ENCODE measurements at places on chromosomes 3 and 15.
A peak's percentile ranks its signal among the peaks of the same experiment; 100 is the strongest.

DNA sequence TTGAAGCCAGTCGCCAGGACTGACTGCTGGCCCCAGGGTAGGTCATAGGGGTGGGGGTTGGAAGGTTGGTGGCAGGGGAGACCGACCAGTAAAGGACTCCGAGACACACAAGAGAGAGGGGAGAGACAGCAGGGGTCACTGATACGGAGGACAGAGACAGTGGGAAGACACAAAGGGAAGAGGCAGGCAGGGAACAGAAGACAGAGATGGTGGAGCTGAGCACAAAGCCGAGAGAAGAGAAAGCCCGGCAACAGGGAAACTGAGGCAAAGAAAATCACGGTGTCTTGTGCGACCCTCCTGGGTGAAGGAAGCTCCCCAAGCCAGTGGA is 510 bp downstream of the RASL12 start:
- DNase-seq, result no peak

- DNase-seq, result no peak
Observed at GRCh38 chr3:184937611-184938010, 125.6 kb downstream of the VPS8 start.

DNA sequence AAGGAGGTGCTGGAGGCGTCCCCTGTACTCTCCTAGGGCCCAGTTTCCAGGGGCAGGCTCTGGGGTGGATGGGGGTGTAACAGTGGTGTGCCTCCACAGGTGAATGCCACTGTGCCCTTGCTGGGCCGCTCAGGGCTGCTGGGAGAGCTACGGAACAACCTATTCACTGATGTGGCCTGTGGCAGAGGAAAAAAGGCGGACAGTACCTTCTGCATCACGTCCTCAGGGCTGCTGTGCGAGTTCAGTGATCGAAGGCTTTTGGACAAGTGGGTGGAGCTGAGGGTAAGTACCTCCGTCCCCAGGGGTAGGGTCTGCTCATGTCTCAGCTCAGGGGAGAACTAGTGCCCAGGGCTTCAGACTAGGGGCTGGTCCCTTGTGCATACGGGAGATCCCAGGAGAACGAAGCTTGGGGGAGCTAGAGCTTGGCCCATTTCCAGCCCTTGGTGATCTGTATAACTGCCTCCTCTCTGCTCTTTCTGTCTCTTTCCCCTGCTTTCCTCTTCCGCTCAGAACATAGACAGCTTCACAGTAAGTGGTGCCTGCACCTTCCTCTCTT is 15.0 kb upstream of the JMJD7 start:
- DNase-seq, result no peak

GRCh38 chr15:62945760-62946159 is 96.8 kb upstream of the TPM1 start:
- DNase-seq, result no peak

- no peak for DNase-seq
Observed at GRCh38 chr3:15161133-15161532, 44.9 kb upstream of the CAPN7 start.

GRCh38 chr3:159881828-159882309 is 106.8 kb upstream of the IL12A start:
- peak; percentile 54 for DNase-seq

- no peak for DNase-seq
Observed at GRCh38 chr15:84666373-84666772, 8.4 kb upstream of the NMB start.

DNA sequence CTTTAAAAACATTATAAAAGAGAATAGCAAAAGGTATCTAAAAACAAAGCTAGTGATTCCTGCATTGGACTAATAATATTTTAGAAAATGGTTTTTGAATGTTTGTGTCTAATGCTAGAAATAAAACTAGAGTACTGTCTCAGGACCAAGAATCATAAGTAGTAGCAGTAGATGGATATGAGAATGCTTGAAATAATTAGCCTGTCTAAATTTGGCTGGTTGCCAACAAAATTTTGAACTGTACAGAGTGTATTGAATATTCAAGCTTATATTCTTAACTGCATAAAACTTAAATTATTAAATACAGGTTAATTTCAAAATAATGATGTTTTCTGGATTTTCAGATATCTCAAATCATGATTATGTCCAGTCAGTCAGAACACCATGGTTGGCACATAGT is 14.0 kb downstream of the ABHD5 start:
- DNase-seq, result no peak

- DNase-seq, result no peak
Observed at GRCh38 chr15:55902981-55903380, 90.4 kb downstream of the NEDD4 start.

DNA sequence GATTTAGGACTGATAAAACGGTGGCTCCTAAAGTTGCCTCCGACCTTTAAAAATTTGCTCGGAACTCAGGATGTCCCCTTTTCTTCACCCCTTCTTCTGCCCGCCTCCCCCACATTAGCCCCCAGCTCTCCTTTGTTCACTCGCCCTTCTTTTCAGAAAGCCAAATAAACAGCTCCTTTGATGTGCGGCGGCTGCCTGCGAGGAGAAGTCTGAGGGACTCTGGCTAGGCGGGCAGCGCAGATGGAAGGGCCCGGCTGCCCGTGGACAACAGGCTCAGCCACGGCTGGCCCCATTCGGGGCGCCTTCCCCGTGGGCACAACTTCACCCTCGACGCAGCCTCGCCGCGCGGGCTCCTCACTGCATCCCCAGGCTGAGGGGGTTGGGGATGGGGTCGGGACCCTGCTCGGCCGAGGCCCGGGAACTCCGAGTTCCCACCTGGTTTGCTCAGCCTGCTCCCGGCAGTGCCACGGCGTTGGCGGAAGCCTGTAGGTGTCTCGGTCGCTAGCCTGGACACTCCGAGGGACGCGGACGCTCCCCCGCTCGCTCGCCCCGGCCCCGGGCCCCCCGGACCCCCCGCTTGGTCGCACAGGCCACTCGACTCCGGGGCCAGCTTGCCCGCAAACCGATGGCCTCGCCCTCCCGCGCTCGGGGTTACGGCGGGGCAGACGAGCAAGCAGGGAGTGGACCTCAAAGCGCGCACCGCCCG is 897 bp upstream of the TLE3 start:
- DNase-seq, result peak; percentile 58

- DNase-seq, result no peak
Observed at GRCh38 chr3:73866846-73867245, 242.1 kb upstream of the PDZRN3 start.

- no peak for DNase-seq
Observed at GRCh38 chr3:72660270-72661114, 187.8 kb downstream of the SHQ1 start.

GRCh38 chr3:45608885-45609284 is 14.3 kb downstream of the LIMD1 start:
- no peak for DNase-seq

GRCh38 chr15:57319919-57320560 is 56.3 kb upstream of the CGNL1 start:
- no peak for DNase-seq

DNA sequence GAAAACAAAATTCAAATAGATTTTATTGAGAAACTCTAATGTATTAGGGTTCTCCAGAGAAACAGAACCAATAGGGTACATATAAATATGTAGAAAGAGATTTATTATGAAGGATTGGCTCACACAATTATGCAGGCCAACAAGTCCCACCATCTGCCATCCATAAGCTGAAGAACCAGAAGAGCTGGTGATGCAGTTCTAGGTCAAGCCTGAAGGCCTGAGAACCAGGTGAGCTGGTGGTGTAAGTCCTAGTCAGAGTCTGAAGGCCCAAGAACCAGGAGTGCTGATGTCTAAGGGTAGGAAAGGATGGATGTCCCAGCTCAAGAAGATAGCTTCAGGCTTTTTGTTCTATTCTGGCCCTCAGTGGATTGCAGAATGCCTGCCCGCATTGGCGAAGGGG is 2.6 kb upstream of the NFKBIZ start:
- no peak for DNase-seq

DNA sequence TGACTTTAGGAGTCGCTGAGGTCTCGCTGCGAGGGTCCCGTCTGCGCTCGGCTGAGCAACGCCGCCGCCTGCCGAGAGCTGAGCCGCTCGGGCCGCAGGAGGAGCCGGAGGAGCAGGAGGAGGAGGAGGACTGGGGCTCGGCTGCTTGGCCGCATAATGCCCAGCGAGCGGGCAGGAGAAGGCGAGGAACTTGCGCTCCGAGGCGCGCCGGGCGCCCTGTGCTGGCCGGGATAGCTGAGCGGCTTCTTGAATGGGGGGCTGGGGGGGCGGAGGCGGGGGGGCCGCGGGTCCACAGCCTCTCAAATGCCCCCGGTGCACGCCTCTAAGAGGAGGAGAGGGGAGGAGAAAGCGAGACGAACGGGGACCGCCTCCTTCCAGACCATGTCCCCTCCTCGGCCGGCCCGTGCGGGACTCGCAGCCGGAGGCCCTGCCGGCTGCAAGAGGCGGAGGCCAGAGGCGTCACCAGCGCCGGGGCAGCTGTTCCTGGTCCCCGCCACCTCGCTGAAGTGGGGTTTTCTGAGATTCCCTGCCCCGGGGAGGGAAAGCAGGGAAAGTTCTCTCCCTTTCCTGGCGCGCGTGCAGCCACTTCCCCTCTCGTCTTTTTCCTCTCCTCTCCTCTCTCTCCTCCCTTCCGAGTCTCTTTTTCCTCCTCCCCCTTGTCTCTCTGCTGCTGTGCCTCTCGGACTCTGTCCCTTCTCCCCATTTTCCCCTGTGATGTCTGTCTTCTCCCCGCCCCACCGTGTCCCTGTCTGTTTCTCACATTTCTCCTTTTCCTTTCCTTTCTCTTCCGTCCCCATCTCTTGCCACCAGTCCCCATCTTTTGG is at the start of gene ADAMTS9:
Gene ADAMTS9, minus strand, starts transcription at position 220 of the 824 bp plus-strand sequence. CDS start 343 bp downstream, outside the sequence.
- no peak for DNase-seq

- no peak for DNase-seq
Observed at GRCh38 chr3:15065550-15066007, 464 bp upstream of the MRPS25 start.

DNA sequence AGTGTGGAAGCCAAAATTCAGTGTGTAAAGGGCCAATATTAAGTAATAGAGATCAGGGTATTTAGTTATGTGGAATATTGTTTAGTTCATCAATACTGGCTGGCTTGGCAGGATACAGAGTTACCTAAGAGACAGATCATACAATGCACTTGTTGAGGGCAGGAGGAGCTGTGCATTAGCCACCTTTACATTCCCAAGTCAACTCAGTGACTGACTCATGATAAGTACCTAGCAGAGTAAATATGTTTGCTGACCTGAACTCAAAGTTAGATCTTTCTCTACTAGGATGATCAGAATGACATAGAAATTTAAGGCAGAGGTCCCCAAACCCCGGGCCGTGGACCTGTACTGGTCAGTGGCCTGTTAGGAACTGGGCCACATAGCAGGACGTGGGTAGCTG is 3.5 kb upstream of the ABHD17C start:
- no peak for DNase-seq

DNA sequence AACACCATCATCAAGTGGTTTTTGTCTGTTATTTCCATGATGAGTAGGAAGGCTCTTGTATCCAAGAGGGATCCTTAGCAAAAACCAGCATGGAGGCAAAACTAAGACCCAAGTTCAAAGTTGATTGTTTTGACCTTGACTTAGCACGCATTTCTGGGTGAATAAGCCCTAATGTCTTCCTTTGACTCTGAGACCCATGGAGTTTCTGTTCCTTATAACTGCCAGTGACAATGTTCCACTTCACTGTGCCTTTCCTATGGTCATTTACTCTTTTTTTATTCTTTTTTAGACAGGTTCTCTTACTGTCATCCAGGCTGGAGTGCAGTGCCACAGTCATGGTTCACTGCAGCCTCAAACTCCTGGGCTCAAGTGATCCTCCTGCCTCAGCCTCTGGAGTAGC is 118.2 kb upstream of the MRPL3 start:
- DNase-seq, result no peak

GRCh38 chr15:76206325-76206976 is 104.8 kb downstream of the ETFA start:
- DNase-seq, result peak; percentile 89

GRCh38 chr3:185880600-185880999 is 55.8 kb upstream of the IGF2BP2 start:
- no peak for DNase-seq

DNA sequence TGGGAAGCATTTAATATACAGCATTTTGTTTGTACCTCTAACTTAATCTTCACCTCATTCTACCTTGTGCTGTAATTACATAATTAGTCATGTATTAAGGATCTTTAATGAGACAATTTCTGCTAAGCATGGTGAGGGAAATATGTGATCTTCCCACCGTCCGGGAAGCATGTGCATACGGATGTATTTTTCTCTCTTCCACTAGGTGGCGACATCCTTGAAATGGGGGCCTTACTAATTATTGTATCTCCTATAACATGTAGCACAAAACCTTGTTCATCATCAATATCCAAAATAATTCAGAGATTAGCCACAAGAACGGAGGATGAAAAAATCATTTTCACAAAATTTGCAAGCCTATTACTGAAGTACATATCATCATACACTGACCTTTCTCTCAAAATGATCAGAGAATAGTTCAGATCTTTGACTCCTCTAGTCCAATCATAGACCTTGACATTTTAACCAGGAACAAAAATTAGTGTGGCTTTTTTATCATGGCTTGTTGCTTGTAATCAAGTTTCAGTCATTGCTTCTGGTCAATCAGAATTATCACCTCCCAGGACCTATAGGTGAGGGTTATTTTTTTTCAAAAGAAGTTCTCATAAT is 148.9 kb upstream of the GBE1 start:
- peak; percentile 14 for DNase-seq

DNA sequence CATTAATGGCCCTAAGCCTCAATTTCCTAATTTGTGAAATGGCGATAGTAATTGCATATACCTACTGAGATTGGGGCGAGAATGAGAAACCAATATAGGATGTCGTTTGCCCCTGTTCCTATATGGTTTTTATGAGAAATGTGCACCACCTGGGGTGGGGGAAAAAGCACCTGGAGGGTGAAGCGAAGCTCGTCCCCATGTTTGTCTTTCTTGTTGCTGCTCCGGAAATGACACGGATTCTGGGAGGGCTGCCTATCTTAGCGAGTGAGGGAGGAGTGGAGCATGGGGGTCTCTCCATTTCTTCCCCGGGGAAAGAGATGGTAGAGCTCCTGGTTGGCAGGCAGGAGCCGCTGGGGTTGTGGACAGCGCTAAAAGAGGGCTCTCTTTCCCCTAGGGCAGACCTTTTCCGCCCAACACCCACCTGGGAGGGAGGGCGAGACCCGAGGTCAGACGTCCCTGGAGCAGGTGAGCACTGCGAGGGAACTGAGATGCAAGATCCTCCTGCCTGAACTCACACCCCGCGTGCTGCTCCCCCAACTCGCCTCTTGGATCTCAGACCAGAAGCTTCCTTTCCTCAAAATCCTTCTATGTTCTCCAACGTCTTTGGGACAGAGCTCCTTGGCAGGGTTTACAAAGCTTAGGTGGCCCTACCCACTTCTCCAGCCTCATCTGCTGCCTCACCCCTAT is 5.6 kb upstream of the BAHD1 start:
- DNase-seq, result no peak

GRCh38 chr3:184305577-184305976 is 6.5 kb downstream of the PSMD2 start:
- DNase-seq, result no peak
